ENCODE measurements at places on chromosomes 3 and 15. TPM values are rescaled to one million over a fixed set of nuclear protein-coding genes. Genes with fewer than 3 reads are reported as not detected.

ECE2 gene
- total RNA-seq, result not detected

DNA sequence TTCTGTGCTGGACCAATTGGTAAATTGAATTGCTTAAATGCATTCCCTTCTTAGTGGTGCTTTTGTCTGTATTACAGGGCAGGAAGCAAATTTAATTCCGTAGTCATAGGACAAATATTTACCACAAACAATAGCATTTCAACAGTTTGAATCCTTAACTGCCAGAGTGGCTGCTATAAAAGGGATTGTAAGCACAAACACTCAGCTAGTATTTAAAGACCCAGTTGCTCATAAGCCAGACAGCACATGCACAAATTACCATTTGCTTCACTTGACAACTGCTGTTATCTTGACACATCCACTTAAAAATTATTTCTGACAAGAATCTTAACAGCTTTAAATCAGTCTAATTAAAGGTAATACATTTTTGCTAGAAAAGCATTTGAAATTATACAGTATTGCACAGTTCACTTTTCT is 490.2 kb upstream of the ADAMTS9 start:
- DNase-seq, result peak; percentile 83

GRCh38 chr3:14096742-14097141 is 27.9 kb downstream of the CHCHD4 start:
- DNase-seq, result no peak

DNA sequence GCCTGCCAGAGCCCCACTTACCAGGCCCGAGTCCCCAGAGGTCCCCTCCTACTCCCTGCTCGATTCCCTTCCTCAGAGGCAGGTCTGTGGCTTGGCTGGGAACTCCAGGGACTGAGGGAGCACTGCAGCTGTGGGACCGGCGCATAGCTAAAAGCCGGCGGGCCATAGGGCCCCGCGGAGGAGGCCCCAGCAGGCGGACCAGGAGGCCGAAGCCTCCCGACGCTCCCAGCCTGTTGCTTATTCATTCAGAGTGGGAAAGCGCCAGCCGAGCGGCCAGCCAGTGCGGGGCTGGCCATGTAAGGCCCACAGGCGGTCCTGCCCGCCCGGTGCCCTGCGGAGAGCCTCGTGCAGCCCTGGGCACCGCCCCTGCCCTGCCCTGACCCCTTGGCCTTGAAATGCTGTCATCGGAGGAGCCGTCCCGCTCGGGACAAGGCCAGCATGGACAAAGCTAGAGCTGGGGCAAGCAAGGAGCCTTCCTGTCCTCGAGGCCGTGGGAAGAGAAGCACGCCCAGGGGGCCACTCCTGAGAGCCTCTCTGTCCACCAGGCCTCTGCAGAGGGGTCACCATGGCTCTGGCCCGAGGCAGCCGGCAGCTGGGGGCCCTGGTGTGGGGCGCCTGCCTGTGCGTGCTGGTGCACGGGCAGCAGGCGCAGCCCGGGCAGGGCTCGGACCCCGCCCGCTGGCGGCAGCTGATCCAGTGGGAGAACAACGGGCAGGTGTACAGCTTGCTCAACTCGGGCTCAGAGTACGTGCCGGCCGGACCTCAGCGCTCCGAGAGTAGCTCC is at the start of gene LOXL1:
Gene LOXL1, plus strand, starts transcription at position 244 of the 784 bp plus-strand sequence. Its CDS starts 322 bp downstream, at position 566.
- DNase-seq, result peak; percentile 94

GRCh38 chr3:110969229-110970211 is 102.1 kb upstream of the NECTIN3 start:
- no peak for DNase-seq

ATP13A5 gene
- total RNA-seq, result not detected

DNA sequence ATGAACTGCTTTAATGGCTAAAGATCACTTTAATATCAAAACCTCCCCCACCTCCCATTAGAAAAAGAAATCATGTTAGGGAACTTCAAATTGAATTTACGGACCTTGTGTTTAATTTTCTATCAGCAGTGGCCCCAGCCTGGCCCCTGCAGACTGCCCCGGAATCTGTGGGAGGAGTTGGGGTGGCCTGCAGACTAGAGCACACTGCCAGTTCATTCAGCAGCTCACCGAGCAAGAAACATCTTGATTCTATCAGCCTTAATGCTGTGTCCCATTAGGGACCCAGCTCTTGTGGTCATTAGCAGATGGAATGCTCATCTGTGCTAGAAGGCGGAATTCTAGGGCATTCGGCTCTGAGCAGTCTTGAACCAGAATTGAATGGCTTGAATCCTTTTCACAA is 54.2 kb downstream of the FLNB start:
- DNase-seq, result no peak

GP5 gene
- 0.06 TPM for total RNA-seq

RETNLB gene
- total RNA-seq, result not detected

DNA sequence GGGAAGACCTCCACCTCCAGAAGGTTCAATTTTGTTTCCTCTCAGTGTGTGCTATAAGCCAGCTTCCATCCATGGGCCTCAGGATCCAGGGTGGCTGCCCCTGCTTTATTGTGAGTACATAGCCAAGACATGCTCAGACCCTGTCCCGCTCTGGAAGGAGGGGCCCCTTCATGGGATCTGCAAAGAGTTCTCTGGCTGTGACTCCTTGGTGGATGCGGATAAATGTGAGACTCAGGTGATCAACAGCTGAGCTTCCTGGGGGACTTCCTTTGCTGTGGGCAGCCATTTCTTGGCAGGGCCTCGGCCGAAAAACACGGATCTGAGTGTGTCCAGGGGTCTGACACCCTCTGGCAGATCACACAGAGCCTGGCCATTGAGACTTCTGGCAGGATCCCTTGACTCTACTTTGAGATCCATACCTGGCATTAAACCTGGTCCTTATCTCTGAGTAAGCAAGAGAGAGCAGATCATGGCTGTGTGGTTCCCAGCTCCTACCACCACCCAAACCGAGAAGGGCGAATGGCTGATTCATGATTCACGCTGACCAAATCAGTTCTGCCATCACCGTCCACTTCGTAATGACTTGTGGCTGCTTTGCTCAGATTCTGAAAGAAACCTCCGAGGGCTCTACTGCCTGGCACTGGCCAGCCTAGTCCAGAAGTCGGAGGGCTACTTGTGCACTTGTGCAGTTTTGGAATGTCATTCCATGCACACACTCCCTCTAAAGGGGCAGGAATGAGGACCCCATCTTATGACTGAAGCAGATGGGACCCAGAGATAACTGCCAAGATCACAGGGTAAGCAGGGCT is 68.1 kb downstream of the SENP2 start:
- no peak for DNase-seq

KBTBD13 gene
- not detected for total RNA-seq

- no peak for DNase-seq
Measured at GRCh38 chr15:59240036-59240435, 33.4 kb downstream of the LDHAL6B start.

DNA sequence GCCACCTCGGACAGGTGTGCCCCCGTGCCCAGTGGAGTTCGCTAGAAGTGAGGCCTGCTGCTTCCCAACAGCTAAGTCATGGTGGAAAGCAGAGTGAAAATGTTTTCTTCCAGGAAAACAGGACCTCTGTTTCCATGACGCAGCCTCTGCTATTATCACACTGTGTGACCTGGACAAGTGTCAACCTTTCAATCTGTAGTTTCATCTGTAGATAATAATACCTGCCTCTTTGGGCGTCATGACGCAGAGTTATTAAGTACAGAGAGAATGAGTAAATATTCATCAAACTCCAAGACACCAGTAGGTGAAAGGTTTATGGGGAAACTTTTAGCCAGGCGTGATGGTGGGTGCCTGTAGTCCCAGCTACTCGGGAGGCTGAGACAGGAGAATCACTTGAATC is 62.3 kb downstream of the TMEM44 start:
- DNase-seq, result no peak

DNA sequence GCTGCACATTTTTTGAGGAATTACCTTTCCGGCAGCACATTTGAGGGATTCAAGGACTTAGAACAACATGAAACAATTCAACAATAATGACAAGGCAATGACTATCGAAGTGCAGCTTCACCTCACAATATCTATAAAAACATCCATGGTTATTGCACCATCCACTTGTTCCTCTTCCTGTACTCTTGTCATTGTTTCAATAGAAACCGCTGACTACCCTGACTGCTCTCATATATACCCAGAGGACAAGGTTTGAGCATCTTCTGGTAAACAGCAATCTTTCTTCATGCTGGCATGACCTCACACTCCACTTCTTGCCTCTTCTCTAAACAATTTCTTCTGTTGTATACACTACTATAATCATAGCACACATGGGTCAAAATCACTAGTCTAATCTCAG is 864.9 kb downstream of the FHIT start:
- DNase-seq, result no peak
